ENCODE measurements at places on chromosomes 6 and 20.

DNA sequence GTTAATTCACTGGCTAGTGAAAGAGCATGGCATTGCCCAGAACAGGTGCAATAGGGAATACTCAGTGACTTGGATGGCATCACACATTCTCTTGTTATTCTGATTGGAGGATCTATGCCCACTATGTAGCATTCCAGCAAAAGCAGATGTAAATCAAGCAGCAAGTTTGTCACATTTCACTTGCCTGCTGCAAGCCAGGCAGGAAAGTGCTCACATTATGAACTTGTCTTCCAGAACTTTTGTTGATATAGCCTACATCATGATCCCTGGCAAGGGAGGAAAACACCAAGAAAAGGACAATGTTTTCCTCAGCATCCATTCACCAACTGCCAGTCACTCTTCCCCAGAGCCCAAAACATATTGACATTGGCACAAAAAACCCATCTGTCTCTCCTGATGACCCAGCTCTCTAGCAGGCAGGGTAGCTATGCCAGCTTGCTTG, 77.8 kb downstream of the ARHGAP18 start:
- DNase-seq = no peak

- no peak for DNase-seq
Measured at GRCh38 chr6:39887692-39888450, 46.4 kb downstream of the MOCS1 start.

DNA sequence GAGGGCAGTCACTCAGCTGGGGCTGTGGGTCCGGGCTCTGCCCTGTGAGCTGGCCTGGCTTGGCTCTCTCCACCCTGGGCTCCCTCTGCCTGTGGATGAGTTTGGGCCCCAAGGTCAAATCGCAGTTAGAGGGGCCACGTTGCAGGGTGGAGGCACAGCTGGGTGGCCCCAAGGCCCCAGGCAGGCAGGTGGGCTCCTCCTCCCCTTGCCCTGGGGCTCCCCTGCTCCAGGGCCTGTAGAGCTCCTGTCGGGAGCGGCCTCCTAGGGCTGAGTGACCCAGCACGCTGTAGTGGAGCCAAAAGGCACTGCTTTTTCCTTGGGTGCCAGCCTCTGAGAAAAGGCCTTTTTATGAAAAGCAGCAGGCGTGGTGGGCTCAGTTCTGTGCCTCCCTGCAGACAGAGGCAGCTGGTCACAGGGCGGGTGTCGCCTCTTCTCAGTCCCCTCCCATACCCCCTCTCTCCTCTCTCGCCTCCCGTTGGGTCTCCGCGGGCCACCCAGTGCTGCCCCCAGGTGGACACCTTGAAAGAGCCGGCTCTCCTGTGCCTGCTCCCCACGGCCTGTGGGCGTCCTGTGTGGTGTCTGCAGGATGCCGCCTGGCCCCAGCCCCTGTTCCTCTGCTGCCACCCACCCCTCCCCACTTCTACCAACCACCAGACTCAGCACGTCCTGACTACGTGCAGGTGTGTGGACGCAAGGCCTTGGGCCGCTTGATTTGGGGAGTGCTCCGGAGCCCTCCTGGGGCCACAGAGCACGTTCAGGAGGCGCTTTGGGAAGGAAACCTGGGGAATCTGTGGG, 13.2 kb downstream of the SS18L1 start:
- DNase-seq = peak; percentile 37

DNA sequence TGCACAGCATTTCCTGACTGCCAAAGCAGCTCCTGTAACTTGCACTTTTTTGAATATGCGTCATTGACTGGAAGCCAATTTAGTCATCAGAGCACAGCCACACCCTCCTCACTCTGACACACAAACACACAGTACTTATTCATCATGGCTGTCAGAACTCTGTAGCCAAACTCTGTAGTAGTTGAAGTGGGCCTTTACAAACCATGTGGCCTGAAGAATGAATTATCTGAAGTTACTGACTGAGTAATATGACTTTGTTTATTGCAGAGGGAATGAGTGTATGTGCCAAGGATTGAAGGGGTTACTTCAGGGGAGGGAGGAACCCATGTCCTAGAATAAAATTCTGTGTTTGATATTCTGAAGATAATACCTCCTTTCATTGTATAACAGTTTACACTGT, 102.7 kb downstream of the FIG4 start:
- DNase-seq = no peak

GRCh38 chr6:139743664-139744437, 369.4 kb upstream of the CITED2 start:
- DNase-seq = no peak

- DNase-seq = no peak
Measured at GRCh38 chr20:53032478-53032932, 60.3 kb downstream of the TSHZ2 start.

DNA sequence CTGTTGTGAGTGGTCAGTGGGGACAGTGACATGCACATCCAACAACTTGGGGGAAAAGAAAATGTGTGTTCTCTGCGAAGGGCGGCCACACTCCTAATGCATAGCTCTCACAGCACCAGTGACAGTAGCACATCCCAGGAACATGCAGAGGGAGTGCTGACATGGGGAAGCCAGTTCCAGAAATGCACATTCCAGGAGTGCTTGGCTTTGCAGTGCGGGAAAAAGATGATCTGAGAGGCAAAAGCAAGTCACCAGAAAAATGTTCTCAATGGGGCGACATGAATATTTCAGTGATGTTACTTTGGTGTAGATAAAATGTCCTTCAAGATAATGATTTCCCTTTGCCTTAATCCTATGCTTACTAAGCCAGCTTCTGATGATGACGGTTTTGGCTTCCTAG, 42.9 kb upstream of the PDE10A start:
- DNase-seq = no peak

DNA sequence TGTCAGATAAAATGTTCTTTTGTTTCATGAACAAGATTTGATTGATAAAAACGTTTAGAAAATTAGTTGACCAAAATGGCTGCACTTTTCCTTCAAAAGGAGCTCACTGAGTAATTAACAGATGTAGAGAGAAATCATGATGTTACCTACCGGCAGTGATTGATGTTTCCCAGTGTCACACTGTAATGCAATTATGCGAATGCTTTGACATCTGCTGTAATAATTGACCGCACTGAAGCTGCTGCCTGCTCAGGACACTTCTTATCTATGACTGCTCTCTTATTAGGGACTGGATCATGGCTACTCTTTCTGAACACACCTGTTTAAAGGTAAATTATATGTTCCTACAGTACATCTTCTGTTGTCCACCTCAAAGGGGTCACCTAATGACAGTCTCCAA, 94.6 kb downstream of the GPR63 start:
- no peak for DNase-seq

DNA sequence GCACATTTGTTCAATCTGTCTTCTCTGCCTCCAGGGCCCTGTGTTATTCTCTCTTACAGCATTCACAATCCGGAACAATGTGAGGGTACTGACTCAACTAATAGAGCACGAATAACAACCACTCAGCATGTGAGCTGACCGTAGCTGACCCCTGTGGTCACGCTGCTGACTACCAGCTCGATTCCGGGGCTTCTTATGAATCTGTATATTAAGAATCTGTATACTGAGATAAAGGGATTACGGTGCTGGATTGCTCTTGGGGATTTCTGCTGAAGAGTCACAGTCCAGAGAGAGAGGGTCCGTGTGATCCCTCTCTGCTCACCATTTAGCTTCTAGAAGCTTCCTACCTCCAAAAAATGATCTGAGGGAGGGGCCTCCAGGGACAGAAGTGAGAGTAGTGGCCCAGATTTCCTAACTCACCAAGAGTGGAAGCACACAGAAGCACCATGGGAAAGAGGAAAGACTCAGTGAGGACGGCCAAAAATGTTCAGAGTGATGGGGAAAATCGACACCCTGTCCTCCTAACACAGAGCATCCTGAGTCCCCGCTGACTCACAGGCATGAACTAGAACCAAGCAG, 156.2 kb downstream of the THBS2 start:
- DNase-seq = no peak

DNA sequence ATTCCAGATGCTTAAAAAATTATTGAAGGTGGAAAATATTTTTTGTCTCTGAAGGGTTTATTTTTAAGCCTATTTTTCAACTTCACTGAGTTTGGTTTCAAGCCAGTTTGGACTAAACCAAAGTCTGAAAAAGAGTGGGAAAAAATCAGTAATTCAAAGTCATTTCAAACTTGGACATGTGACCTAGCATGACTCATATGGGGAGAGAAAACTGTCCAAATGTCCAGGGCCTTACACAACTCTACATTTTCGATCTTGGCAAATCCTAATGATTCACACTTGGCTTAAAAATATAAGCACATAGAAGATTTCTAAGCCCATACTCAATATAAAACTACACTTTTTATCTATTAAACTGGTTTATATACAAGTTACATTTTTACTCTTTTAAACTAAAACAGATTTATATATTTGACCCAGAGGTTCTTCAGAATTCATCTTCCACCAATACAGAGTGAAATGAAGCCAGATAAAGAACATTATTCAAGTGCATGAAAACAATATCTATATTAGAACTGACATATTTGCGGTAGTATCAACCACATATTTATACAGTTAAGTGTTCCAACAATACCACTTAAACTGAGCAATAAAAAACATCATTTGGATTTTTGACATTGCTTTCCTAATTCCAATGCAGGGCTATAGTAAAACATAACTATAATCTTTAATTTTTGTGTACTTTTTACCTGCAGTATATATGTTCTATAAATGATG, 110.3 kb upstream of the TCF21 start:
- DNase-seq = no peak
